MG63 (cell line): ENCODE measurements at places on chromosomes 7 and 10. TPM values are rescaled to one million over a fixed set of nuclear protein-coding genes. Genes with fewer than 3 reads are reported as not detected.

- no peak for DNase-seq
Measured at GRCh38 chr7:135919071-135919841, 57.9 kb downstream of the MTPN start.

GRCh38 chr7:91832493-91833045 lies 47.9 kb downstream of the MTERF1 start:
- no peak for DNase-seq

GRCh38 chr10:74824900-74825370 lies 1.5 kb upstream of the KAT6B start:
- DNase-seq = no peak

Gene ETV1
- total RNA-seq = 5.6 and 19.1 TPM in 2 replicates

GRCh38 chr10:127278001-127278400 lies 81.6 kb upstream of the INSYN2A start:
- DNase-seq = no peak

DNA sequence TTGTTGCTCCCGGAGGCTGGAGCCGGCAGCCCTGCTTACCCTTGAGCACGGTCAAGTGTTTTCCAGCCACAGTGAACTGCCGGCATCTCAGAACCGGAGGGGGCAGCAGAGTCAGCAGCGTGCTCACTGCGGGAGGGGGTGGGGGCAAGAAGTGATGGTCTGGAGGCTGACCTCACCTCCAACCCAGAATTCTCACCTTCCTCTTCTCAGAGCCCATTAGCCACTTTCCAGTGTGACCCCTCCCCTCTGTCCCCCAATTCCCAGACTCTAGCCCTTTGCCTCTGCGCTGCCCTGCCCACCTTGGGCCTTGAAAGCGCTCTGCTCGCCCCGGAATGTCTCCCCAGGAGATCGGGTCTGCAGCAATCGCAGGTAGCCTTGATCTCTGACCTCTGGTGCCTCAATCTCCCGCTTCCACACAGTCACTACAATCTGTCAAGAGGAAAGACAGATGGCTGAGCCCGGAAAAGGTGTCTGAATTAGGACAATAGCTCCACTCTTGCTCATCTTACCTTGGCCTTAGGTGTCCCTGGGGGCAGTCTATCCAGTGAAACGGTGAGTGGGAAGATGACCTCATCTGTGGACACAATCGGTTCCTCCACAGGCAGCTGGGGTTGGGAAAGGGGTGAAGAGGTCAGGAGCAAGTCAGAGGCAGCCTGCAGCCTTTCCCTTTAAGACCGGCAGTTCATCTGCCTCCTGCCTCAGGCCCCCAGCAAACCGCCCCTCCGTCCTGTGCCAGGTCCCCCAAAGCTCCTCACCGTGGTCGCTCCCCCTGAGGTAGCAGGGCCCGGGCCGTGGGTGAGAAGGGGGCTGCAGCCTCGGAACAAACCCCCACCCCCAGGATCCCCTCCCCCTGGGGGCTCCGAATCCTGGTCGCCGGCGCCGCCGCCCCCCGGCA lies 942 bp downstream of the TRAPPC14 start:
- DNase-seq = peak; percentile 45

Gene LIPF
- not detected in 2 replicates for total RNA-seq
